ENCODE measurements at places on chromosomes 12 and 14. TPM values are rescaled to one million over a fixed set of nuclear protein-coding genes. Genes with fewer than 3 reads are reported as not detected.

The USP44 gene
- total RNA-seq, result not detected

The LMO3 gene
- 2.3 TPM for total RNA-seq

The STRN3 gene
- total RNA-seq, result 36.9 TPM

The TNS2 gene
- 13.1 TPM for total RNA-seq
